Stimulated activated CD4-positive, alpha-beta T cell treated with anti-CD3 and anti-CD28 coated beads, Interleukin-4, amount 100 ng/mL, for 4 hours (primary cell): ENCODE measurements at places on chromosomes 7 and 10.

- DNase-seq = peak; percentile 94
Measured at GRCh38 chr10:43408710-43409384, at the start of gene HNRNPF. Gene HNRNPF (minus strand): TSS chr10:43409186. CDS start chr10:43387884, 21,302 bp downstream.

- no peak for DNase-seq
Measured at GRCh38 chr7:128755819-128756476, 16.8 kb downstream of the CALU start.

GRCh38 chr7:142880876-142881505, 4.6 kb downstream of the TRPV6 start:
- peak; percentile 21 for DNase-seq

DNA sequence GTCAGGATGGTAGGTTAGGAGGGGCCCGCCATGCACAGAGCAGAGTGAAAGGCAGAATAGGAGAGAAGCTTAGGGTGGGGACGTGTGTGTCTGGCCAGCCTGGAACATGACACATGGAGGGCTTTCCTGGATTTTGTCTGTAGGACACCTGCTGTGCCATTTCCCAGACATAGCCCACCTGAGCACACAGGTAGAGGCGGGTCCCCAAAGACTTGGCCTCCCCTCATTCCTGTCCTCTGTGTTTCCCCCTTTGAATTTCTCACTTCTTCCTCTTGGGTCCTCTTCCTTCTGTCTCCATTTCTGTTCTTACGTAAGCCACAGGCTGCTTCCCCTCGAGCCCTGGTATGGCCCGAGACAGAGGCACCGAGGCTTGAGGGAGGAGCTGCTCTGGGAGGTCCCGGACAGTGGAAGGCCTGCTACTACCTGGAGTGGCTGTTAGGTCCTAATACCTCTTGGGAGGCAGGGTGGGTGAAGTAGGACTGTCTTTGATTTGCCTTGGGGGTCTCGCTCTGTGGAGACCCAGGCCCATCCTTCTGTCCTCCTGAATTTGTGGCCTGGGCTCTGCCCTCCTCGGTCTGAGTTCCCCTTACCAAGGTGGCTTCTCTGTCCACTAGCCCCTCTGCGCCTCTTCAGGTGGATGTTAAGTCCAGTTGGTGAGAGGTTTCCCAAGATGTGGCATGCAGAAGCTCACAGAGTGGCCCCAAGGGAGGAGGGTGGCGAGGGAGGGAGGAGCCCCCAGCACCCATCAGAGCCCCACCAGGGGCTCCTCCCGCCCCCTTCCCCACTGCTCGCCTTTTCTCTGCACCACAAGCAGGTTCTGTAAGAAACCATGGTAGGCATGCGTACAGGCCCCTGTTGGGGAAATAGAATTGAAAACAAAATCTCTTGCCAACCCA, 5.5 kb downstream of the ZNF775 start:
- DNase-seq = no peak

DNA sequence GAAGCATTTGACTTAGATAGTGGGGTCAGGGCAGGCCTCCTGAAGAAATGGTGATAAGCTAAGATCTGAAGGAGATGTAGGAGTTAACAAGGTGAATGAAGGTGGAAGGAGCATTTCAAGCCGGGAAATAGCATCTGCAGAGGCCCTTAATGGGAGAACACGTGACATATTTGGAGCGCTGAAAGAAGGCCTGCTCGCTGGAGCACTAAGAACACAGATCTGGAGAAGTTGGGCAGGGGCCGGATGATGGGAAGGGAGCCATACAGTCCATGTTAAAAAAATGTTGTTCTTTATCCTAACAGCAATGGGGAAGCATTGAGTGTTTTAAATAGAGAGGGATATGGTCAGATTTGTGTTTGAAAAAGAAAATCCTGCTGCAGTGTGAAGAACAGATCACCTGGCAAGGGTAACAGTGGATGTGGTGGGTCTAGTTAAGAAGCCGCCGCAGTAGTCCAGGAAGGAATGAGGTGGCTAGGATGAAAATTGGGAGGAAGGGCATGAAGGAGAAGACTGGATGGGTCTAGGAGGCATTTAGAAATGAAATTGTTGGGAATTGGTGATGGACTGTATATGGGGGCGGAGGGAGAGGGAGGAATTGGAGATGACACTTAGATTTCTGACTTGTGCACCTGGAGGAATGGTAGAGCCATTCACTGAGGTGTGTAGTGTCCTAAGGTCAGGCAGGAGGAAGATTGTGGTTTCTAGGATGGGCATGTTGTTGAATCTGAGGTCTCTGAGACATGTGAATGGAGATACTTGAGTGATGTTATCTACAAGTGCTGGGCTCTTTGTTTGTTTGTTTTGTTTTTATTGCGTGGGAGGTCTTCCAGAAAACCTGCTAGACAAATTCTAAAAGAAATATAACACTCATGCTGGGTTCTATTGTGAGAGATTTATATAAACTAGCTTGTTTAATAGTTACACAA, 58.4 kb downstream of the MET start:
- DNase-seq = no peak
